Activated CD8-positive, alpha-beta memory T cell treated with anti-CD3 and anti-CD28 coated beads, Interleukin-2, amount 50 U/mL, for 4 hours (primary cell): ENCODE measurements at places on chromosomes 6 and 20.

DNA sequence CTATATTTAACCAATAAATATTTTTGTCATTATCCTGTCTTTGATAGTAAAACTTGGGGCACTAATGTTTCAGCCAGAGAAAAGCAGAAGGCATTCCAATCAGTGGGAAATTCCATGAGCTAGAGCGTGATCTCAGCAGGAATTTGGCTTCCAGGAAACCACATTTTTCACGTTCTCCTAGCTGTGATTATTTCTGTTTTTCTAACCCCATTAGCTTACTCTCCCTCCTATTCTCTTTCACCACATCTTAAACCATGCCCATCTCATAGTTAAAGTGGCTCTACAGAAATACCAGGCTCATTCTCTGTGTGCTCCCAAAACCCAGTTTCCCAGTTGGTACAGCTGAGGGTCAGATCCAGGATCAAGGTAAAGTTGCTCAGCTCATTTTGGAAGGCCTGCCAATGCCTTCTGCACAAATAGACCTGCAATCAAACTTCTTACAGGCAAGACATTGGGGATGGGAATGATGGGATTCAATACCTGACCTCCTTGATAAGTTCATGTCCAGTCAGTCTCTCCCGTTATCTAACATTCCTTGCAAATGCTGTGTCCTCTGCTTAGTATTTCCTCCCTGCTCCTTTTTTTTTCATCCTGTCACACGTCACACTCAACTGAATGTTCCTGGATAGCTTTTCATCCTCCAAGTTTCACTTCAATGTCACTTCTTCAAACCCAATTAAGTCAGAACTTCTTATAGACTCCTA, 33.1 kb upstream of the TMEM30A start:
- no peak for DNase-seq

GRCh38 chr6:9503111-9503761, 911.6 kb downstream of the TFAP2A start:
- no peak for DNase-seq

DNA sequence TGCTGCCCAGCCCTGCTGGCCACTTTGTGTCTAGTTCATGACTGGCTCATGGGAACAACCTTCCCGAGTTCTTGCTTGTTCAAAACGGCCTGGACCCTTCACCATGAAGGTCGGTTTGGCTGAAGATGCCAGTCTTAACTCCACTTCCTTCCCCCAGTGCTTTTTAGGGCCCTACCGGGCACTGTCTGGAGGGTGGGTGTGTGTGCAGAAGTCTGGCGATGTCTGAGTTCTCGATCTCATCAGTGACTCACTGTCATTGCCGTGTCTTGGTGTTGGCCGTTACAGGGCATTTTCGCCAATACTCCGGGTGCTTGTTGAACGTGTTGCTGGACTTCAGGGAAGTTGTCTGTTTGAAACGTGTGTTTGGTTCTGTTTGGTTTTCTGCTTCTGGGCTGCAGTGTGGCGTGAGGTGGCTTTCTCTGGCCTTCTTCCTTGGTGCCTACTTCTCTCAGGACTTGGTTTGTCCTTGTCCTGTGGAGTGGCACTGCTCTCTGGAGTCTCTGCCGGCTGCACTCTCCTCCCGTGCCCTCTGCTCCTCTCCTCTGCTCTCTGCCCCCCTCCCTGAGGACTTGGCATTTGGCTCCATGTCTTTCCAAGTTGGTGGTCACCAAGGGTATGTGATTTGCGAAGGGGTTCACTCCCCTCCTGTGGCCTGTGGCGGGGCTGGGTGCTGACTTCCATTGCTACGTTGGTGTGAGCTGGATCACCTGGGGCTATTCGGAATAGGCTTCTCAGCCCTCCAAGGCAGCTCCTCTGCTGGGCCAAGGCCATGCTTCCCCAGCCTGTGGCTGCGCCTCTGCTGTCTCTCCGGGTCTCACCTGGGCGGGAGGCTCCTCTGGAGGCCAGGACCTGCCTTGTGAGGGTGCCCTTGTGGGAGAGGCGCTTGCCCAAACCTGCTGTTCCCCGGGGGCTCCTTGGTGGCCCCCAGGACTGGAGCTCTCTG, 38.2 kb downstream of the PYGB start:
- peak; percentile 11 for DNase-seq

DNA sequence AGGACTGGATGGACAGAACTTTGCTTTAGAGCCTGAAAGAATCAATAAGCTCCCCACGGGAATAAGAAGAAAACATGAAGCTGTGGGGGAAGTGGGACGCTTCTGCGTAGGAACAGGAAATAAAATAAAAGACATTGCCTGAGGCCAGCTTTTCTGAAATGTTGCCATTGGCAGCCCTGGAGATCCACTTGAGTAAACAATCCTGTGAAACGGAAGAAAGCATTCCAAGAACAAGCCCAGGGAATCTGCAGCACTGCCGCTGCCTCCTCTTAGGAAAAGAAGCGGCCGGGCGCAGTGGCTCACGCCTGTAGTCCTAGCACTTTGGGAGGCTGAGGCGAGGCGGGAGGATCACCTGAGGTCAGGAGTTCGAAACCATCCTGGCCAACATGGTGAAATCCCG, 182.3 kb upstream of the RALGAPA2 start:
- DNase-seq = no peak
